ENCODE measurements at places on chromosomes 11 and 22.

DNA sequence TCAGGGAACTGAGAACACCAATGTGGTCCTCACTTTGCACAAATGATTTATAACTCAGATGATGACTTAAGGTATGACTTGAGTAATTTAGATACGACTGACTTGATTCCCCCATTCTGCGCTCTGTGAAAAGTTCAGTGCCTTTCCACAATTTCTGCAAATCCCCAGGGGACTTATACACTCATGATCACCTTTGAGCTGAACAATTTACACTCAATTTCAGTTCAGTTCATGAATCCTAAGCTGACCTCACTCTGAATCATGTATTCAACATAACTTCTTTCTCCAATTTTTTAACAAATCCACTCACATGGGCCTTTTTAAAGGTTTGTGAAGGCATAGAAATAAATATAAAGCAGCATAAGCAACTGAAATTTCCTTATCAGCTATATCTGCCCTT lies 274.2 kb downstream of the FAM76B start:
- no peak for DNase-seq

GRCh38 chr11:111010391-111011274 lies 234.9 kb upstream of the POU2AF2 start:
- DNase-seq = no peak

- no peak for DNase-seq
Measured at GRCh38 chr11:44266056-44266780, 43.7 kb downstream of the ALX4 start.

- DNase-seq = no peak
Measured at GRCh38 chr22:45504373-45505341, 2.0 kb downstream of the FBLN1 start.

DNA sequence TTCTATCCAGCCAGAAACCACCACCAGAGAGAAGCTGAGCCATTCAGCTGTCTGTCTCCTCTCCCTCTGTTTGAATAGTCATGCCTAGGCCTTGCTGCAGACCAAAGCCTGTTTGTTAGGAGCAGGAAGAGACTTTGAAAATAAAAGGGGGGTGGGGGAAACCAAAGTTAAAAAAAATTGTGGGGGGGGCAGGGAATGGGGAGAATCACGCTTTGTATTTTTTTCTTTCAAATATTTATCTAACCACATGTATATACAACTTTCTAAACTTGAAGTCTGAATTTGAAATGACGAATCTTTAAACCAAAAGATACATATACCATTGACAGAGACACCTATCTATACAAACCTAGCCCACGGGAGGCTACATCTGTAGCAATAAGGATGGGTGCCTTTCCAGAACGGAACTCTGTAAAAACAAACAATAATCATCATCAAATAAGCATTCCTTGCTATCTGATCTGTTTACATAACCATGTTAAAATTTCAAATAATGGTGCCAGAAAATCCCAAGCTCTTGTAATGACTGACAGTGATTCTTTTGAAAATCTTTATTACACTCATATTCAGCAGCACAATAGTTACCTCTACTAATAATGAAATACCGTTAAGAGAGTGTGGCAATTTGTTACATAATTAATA lies 14.3 kb downstream of the DDX17 start:
- DNase-seq = no peak

DNA sequence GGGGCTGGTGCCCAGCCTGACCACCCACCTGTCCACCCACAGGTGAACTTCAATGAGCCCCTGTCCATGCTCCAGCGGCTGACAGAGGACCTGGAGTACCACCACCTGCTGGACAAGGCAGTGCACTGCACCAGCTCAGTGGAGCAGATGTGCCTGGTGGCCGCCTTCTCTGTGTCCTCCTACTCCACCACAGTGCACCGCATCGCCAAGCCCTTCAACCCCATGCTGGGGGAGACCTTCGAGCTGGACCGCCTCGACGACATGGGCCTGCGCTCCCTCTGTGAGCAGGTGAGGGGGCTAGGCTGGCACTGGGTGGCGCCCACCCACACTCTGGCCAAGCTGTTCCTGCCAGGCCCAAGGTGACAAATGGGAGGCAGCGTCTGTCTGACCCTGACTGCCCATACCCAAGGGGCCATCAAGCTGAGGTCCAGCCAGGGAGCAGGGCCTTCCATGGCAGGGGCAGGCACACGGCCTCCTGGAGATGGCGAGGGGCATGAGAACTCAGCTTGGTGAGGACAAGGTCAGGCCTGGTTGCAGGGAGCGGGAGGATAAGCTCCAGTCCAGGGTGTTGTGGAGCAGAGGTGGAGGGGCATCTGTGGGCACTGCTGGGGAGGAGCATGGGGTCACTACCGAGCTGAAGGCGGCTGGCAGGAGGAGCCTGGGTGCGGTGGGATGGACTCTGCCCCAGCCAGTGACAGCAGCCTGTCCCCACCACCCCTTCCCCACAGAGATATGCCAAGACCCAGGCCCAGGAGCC lies 77.7 kb downstream of the MORC2 start:
- DNase-seq = peak; percentile 73

DNA sequence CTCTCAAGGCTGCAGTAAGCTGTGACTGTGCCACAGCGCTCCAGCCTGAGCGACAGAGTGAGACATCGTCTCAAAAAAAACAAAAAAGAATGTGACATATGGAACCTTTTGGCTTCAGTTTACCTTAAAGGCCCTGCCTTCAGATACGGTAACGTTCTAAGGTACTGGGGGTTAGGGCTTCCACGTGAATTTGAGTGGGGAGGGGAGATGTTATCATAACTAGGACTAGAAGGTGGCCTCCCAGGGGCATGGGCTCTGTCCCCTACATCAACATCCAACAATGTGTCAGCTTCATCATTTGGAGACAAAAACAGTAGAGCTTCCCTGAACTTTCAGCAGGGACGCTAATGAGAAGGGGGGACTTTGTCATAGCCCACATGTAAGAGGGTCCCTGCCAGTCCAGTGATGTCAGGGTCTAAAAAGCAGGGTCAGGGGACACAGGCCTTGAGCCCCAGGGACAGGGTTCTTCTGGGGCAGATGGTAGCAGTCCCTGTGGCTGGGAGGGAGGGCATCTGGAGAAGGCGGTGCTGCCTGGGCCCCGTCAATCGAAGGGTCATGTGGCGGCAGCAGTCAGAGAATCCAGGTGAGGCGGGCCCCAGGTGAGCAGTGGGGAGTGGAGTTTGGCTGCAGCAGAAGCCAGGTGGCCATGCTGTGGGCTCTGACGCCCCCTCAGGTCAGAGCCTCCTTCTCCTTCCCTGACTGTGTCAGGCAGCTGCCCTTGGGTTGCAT lies 79.8 kb downstream of the BCR start:
- no peak for DNase-seq

- DNase-seq = no peak
Measured at GRCh38 chr11:12134236-12134585, 23.8 kb downstream of the MICAL2 start.

DNA sequence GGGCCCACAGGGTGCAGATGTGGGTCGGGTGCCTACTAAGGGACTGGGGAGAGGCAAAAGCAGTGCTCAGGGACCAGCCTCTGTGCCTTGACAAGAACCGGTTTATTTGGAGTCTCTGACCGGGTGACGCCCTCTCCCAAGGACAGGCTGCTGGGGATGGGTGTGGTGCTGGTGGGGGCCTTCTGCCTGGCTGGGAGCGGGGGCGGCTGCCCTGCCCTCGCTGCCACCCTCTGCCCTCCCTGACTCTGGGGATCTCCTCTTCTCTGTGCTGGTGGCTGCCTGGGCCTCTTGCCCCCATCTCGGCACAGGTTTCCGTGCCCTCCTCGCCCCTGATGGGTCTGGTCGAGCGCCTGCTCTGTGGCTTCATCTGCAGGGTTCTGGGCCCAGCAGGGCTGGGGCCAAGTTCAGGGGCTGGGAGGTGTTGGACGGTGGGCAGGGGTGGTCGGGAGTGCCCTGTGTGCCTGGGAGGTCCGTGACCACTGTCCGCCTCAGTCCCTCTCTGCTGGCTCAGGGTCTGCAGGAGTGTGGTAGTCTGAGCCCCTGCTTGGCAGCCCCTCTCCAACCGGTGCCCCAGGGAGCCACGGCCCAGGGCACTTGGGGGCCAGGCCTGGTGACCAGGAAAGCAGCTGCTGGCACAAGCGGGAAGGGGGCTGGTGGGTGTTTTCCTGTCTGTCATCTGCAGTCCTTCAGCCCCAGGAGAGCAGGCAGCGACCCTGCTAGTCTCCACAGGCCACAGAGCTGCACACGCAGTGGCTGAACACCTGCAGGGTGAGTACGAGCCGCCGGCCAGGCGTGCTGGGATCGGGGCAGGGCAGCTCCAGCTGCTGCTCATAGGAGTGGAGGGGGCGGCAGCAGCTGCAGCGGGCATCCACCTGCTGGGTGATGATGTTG lies 23.5 kb downstream of the MUC6 start:
- no peak for DNase-seq

- no peak for DNase-seq
Measured at GRCh38 chr22:42780070-42780540, 59.4 kb upstream of the A4GALT start.

DNA sequence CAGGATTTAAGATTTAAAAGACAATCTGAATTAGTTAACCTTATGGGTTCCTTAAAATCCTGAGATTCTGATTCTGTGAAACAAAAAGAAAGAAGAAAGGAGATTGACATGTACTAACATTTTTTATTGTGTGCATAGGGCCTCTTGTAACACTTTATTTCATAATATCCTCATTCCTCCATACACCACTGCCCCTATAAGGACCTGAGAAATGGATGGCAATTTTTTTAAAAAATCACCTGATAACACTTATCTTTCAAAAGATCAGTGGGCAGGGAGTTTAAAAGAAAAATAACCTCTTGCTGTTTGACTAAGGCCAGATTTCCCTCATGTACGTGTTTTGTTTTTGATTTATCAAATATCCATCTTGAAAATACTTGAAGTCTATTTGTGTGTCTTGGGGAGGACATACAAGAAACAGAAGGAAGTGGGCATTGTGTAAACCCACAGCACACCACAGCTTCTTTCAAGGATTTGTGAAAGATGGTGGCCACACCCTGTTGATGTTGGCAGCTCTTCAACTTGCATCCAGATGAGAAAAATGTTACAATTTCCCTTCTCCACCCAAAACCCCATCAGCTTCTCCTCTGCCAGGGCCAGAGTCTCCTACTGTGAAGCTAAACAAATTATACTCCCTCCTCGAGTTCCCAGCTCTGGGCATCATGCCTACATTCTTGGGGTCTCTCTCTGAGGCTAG lies 35.0 kb upstream of the MPEG1 start:
- DNase-seq = no peak

DNA sequence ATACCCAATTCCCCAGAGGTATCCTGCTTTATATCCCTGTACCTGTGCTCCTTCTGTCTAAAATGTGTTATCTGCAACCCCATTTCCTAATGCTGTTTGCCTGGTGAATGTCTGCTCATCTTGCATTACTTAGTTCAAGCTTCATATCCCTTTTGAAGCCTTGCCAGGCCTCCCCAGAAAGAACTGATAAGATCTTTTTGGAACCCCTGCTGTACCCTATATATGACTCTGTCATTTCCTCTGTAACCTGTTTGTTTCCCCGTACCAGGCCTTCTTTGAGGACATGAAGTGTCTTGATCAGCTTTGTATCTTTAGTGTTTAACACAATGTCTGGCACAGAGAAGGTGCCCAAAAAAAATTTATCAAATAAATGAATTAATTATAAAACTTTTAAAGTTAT lies 77.6 kb downstream of the LIF start:
- no peak for DNase-seq

- DNase-seq = no peak
Measured at GRCh38 chr11:67504005-67504949, 886 bp downstream of the PITPNM1 start.

DNA sequence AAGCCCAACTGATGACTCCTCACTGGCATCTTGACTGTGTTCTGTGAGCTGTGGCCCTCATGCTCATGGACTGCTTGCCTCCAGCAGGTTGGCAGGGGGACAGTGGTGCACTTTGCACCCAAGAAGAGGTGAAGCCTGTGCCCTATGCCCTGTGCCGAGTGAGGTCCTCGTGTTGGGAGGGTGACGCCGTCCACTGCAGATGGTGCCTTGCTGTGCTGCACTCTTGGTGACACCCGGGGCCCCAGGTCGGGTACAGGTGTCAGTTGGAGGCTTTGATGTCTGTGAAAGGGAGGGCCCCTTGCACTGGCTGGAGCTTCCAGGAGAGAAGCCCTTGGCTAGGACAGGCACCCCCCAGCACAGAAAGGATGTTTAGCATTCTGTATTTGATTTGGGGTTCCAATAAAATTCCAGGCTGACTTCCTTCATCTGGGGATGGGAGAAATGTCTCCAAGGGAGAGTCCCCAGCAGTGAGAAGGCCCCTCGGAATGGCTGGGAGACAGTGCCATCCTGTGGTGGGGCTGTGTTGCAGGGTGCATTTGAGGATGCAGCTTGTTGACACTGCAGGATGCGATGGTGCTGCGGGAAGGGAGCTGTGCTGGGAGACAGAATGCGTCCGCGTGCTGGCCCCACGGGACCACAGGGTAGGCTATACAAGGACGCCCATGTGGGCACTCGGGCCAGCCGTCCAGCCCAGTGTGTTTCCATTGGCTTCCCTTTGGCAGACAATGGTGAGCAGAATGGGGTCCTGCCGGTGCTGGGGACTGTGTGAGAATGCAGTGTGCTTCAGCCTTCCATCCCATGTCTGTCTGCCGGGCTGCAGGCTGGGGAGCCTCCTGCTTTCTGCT lies 2.5 kb upstream of the ZDHHC8 start:
- no peak for DNase-seq

GRCh38 chr11:75878933-75879332 lies 63.9 kb downstream of the UVRAG start:
- no peak for DNase-seq

- DNase-seq = no peak
Measured at GRCh38 chr11:111531136-111531535, 9.4 kb upstream of the LAYN start.

GRCh38 chr11:74367881-74368280 lies 30.4 kb downstream of the PGM2L1 start:
- no peak for DNase-seq

DNA sequence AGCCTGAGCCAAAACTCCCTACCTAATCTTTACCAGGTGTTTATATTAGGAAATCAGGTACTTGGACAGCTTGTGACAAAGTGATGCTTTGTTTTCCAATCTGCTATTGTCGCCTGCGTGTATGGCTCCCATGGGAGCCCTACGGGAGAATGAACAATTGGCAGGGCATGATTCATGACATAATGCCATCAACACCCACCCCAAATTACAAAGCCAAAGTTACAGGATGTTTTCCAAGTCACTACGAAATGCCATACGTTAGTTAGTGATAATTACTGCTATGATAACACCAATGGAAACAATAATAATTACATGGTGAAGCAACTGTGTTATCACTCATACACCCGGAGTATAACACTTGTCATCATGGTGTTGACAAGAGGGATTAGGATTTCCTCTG lies 226.4 kb downstream of the FAM181B start:
- no peak for DNase-seq

DNA sequence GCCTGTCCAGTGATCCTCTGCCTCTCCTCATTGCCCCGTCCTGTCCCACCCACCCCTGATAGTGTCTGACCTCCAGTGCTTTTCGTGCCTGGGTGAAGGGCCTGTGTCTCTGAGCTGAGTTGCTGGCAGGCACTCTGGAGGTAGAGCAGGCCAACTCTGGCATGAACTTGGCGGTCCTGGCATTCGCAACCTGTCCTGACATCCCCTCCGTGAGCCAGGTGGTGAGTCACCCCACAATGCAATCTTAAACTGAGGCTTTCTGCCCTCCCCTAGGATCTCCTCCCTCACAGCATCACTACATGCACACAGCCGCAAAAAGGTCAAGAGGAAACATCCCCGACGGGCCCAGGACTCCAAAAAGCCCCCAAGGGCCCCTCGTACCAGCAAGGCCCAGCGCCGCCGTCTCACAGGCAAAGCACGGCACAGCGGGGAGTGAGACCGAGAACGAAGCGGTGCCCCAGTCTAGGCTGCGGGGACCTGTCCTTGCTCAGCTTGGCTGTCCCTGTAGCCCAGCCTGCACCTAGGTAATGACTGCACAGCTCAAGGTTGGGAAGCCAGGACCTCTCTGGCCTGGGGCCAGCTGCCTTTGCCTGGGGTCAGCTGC lies 4.9 kb downstream of the NOL12 start:
- DNase-seq = no peak

Data from GM12892 (cell line).